ENCODE measurements at places on chromosomes 16 and 17.

DNA sequence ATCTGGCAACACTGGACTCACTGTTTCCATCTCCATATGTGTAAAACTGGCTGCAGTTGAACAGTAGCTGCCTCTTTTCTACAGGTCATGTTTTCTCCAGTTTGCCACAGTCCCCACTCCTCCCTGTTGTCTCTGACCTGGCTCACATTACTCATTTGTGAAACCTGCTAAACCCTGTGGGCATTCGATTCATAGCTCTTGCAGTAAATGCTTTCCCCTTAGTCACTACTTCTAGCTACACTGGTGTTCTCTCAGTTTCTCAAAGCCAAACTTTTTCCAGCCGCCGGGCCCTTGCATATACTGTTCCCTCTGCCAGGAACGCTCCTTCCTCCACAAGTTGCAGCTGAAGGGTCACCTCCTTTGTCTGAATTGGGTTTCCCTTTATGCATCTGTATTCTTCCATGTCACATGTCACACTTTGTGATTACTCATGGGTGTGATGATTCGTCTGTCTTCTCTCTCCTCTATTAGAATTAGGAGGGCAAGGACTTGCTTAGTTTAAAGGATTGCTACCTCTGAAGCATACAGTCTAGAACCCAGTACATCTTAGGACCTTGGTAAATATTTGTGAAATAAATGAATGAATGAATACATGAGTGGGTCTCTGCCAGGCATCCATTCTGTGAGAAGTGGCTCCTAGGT lies 15.0 kb upstream of the MT4 start:
- DNase-seq, result no peak

DNA sequence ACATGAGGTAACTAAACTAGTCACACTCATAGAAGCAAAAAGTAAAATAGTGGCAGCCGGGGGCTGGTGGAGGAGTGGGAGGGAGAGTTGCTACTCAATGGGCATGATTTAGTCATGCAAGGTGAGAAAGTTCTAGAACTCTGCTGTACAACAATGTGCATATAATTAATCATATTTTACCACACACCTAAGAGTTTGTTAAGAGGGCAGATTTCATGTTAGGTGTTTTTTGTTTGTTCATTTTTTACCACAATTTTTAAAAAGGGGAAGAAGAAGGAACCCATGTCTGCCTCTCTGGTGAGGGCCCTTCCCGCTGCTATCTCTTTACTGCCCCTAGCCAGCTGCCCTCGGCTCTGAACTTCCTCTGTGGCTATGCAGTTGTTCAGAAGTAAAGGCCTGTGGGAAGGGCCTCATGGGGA lies 11.2 kb downstream of the CD300LB start:
- DNase-seq, result no peak

DNA sequence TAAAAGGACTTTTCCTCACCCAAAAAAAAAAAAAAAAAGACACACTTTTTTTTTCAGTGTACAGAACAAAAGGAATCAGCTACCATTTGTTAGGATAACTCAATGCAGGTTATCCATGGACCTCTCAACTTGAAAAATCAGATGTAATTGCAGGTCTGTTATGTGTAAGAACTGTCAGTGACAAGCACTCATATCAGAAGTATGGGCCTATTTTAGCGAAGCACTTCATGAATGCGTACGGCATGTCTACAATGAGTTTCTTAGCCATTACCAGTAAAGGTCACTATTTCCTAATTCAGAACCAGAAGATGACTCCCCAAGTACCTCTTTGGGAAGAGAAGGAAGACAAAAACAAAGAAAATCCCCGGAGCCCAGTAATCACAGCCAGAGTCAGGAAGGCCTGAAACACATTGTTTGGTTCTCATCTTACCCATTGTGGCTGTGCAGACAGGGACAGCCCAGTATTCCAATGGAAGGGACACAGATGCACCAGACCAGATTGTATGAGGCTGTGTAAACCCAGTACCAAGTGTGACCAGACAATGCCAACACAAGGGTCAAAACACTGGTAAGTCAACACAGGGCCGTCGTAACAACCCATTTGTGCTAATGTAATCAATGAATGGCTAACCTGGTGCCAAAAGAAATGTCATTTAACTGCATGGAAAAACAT lies 188.0 kb downstream of the PMP22 start:
- DNase-seq, result no peak

DNA sequence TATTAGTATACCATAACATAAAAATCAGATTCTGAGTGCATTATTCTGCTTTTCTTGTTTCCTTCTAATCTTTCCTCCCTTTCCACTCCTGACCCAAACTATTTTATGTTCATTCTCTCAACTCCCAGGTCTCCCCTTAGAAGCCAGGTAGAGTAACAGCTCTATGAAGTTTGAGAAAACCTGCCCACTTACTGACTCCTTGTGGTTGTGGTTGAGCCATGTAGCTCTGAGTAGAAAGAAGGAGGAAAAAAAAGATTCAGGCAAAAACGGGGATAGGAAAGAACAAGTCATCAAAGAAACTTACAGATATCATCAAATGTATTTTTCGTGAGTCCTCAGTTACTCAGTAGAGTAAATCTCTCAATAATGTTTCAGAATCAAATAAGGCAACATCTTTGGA lies 216.7 kb downstream of the PMP22 start:
- DNase-seq, result no peak

DNA sequence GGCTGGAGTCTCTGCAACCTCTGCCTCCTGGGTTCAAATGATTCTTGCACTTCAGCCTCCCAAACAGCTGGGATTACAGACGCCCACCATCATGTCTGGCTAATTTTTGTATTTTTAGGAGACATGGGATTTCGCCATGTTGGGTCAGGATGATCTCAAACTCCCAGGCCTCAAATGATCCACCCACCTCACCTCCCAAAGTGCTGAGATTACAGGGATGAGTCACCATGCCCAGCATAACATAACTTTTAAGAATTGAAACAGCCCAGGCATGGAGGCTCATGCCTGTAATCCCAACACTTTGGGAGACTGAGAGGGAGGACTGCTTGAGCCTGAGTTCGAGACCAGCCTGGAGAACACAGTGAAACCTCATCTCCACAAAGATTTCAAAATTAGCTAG lies 2.5 kb downstream of the RSL1D1 start:
- no peak for DNase-seq

- DNase-seq, result no peak
Measured at GRCh38 chr16:4420505-4421105, 4.2 kb upstream of the CORO7 start.

DNA sequence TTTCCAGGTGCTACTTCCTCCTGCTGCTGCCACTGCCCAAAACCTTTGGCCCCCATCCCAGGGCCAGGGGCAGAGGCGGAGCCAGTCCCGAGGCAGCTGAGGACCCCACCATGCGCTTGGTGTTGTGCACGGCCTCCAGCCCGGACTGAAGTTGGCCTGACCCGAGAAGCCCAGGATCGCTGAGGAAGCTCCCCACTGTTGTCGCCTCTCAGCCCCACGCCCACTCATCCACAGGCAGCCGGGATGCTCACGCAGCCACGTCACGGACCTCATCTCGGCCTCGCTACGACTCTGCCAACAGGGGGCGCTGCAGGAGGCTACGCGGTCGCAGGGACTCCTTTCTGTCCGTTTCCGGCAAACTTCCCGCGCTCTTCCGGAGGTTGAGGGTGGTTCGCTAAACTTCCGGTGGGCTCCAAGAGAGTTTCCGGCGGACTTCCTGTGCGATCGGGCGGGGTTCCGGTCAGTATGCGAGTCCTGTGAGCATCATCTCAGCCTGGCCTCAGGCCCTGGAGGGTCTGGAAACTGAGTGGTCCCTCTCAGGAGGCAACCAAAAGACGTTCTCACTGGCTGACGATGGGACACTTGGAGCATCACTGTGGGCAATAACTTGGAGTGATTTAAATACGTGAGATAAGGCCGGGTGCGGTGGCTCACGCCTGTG lies 12.4 kb downstream of the ZG16B start:
- peak; percentile 71 for DNase-seq

DNA sequence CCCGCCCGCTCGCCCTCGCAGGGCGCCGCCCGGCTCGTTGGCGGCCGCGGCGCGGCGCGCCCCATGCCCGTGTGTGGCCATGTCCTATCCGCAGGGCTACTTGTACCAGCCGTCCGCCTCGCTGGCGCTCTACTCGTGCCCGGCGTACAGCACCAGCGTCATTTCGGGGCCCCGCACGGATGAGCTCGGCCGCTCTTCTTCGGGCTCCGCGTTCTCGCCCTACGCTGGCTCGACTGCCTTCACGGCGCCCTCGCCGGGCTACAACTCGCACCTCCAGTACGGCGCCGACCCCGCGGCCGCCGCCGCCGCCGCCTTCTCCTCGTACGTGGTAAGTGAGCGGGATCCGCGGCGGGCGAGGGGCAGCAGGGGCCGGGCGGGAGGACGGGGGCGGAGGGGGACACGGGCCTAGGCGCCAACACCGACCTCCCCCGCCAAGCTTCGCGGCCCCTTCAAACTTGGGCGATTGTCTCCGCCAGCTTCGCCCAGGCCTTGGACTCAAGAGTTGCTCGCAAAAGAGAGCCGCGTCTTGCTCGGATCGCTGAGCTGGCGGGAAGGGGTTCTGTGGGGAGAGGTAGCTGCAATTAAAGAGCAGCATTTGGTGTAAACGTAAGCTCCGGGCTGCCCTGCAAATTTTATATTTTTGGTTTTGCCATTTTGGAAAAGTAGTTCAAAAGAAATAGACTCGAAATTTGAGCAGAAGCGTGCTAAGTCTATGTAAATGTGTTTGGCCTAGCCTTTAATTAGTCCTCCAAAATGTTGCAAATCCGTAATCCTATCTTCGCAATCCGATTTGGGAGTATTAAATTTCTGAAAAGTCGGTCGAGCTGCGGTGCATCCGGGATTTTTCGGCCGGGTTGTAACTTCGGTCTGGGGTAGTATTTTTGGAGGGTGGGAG lies 702 bp downstream of the IRX5 start:
- no peak for DNase-seq

GRCh38 chr16:61277849-61278248 lies 758.4 kb downstream of the CDH8 start:
- DNase-seq, result no peak

- DNase-seq, result peak; percentile 53
Measured at GRCh38 chr17:66373944-66374817, 71.8 kb downstream of the PRKCA start.

DNA sequence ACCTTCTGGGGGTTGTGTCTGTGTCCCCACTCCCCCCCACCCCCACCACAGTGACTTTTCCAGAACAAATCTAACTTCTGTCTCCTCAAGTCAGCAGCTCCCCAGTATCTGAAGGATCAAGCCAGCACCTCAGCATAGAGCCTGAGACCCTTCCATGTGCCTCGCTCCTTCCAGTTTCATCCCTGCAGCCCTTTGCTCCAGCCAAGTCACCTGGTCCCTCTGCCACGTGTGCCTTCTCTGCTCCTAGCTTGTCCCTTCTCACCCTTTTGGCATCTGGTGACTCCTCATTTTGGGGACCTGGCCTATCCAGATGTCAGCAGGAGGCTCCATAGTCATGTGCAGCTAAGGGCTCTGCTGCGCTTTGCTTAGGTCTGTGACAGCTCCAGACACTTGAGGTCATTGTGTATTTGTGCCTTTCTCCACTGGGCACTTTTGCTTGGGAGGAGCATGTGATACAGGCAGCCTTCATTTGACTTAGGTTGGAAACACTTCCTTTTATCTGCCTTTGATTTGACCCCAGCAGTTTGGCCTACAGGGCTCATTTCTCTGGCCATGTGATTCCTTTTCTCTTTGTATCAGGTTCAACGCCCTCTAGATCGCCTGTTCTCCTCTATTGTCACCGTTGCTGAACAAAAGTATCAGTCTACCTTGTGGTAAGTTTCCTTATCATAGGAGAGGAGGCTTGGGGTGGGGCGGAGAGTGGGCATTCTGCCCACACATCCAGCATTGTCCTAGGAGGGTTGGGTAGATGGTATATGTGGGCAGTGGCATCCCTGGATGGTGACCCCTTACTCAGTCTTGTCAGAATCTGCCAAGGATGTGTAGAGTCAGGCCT lies 7.1 kb upstream of the NFATC3 start:
- no peak for DNase-seq

GRCh38 chr17:6099492-6099891 lies 29.3 kb downstream of the WSCD1 start:
- DNase-seq, result no peak

- no peak for DNase-seq
Measured at GRCh38 chr17:70699408-70699807, 530.1 kb downstream of the KCNJ2 start.

- DNase-seq, result peak; percentile 43
Measured at GRCh38 chr17:49696233-49696761, 11.5 kb downstream of the SLC35B1 start.

DNA sequence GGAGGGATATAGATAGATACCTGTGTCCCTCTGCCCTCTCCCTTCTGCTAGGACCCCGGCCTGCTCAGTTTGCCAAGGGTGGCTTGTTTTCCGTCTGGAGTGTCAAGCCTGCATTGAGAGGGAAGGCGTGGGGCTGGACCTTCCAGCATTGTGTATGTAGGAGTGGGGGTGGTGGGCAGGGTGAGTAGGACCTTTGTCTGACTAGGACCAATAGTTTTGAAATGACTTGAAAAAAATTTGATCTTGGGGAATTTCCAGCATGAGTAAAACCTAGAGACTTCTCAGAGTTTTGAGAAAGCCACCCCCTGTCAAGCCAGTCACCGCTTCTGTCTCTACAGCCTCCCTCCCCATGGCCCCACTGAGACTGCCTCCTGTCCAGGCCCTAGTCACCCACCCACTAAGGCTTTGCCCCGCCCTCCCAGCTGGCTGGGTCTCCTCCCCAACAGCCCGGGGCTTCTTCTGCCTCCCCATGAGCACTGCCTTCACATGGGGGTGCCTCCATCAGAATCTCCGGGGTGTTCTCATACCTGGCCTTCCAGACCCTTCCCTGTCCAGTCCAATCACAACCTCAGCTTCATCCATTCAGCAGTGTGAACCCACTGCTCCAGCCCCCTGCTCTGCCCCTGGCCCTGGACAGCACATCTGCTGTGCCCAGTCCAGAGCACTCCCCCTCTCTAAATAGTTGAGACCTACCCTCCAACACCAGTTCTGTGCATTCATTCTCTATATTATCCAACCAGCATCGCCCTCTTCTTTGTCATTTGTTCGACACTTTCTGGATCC lies 207.0 kb downstream of the MSI2 start:
- peak; percentile 24 for DNase-seq

DNA sequence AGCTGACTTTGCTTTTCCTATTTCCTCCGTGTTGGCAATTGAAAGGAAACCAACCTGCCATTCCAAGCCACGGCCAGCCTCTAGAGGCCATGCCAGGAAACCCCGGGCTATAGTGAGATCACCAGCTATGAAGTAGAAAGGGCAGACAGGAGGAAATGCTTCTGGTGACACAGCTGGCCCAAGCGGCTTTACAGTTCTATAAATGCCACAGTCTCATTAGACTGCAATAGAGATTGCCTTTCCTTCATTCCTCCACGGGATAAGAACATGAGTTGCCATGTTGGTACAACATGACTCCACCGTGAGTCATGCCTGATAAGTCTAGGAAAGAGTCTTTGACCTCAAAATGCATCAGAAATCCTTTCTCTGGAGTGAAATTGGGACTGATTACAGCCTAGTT lies 384.9 kb downstream of the GRIN2A start:
- no peak for DNase-seq
